IMR-90 (cell line): ENCODE measurements at places on chromosomes 2 and 18.

DNA sequence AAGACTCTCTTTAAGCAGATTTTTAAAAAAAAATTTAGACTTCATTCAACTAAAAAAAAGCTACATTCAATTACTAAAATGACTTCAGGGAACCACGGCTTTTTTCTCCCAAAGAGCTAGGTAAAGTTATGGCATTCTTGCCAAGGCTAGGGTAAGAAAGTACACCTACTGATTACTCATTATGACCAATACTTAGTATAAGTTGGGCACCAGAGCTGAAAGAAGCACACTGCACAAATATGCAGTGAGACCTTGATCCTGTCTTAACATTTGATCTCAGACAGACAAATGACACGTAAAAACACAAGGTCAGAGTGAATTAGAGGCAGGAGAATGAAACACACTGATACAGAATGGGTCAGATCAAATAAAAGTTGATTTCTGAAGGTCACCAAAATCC, 88.7 kb downstream of the THADA start:
- no peak for DNase-seq

GRCh38 chr2:239951129-239951734, 73.9 kb downstream of the NDUFA10 start:
- DNase-seq: no peak

DNA sequence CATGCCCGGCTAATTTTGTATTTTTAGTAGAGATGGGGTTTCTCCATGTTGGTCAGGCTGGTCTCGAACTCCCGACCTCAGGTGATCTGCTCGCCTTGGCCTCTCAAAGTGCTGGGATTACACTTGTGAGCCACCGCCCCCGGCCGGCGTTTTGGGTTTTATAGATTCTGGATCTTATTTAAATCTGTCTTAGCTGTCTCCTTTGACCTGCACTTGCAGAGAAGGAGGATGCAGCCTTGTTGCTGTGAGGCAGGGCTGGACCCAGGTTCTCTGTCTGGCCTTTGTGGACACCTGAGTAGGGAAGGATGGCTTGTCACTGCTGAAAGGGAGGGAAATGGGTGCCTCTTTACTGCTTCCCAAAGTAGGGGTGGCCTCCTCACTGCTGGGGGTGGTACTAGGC, 83.0 kb upstream of the HS6ST1 start:
- no peak for DNase-seq

DNA sequence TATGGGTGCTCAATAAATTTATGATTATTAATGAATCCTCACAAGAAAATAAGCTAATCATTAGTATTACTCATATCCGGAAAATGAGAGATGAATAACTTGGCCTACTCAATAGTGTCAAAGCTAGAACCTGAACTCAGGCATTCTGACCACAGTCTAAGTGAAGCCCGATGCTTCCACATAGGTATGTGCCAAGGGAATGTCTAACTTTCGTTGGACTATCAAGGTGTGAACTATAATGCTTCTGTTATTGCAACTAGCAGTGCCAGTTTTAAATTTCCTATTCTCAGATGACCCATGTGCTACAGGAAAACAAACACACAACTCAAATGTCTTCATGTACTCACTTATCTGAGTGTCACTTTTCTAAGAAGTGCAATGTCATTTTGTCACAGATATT, 1.8 kb downstream of the BARD1 start:
- DNase-seq: no peak

DNA sequence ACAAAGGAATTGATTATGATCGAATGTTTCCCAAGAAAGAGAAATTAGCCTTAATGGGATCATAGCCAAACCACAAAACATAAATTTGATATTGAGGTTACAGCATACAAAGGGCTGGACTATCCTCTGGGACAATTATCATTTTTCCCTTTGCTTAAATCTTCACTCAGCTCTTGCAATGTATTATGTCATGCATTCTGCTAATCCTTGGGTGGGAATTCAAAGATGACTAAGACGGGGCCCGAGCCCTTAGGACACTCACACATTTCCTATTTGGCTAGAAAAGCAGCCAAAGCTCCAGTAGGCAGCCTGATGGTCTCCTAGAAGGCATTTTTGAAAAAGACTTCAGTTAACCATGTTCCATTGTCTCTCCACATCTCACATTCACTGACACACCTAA, 17.2 kb upstream of the NMI start:
- DNase-seq: peak; percentile 86

DNA sequence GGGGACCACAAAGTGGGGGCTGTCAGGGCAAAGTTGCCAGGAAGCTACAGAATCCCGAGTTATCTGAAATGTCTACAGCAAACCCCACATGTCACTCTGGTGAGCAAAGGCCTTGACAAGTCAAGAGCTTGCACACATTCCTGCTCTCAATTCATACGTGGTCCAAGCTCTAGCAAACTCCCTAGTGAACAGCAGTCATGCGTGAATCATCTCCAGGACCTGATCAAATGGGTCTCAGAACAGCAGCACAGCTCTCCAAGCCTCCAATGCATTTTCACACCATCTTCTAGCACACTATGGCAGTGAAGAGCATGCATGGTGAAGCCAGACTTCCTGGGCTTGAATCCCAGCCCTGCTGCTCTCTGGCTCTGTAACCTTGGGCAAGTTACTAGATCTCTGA, 68.5 kb downstream of the MYO5B start:
- no peak for DNase-seq
